ENCODE measurements at places on chromosomes 7 and 10. TPM values are rescaled to one million over a fixed set of nuclear protein-coding genes. Genes with fewer than 3 reads are reported as not detected.

CPXM2 gene
- total RNA-seq: not detected

LYZL2 gene
- not detected for total RNA-seq

HEPACAM2 gene
- not detected for total RNA-seq

DNA sequence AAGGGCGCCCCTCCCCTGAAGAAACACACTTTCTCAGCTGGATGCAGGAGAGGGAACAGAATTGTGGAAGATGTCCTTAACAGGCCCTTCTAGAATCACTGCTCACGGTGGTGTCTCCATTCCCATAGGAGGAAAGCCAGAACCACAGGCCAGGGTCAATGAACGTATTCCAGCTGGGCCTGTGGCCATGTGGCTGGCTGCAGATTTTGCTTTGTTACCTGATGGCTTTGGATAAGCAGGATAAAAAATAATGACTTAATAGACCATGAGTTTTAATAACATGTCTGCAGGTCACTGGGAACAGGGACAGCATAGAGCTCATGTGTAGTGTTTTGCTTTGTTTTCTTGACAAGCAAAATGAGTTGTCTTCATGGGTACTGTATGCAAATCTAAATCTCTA is 210.3 kb downstream of the TRIL start:
- no peak for DNase-seq

DNA sequence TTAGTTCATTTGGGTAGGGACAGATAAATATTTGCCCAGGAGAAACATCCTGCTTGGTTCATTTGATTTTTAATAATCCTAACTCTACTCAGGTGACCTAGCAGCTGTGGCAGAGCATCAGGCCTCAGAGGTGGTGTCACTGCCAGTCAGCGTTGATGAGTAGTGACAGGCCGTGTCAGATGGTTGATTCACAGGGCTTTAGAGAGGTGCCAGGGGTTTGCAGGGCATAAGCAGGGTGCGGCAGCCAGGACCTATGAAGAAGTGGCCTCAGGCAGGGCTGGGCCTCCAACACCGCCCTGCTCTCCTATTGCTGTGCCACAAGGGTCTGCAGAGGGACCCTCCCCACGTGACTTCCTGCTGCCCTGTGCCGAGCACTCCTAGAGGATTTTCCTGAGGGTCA is 128.1 kb downstream of the HECW1 start:
- DNase-seq: no peak

- peak; percentile 4 for DNase-seq
These were observed 169.5 kb upstream of the LYZL1 start for GRCh38 chr10:29119374-29119773.

DNA sequence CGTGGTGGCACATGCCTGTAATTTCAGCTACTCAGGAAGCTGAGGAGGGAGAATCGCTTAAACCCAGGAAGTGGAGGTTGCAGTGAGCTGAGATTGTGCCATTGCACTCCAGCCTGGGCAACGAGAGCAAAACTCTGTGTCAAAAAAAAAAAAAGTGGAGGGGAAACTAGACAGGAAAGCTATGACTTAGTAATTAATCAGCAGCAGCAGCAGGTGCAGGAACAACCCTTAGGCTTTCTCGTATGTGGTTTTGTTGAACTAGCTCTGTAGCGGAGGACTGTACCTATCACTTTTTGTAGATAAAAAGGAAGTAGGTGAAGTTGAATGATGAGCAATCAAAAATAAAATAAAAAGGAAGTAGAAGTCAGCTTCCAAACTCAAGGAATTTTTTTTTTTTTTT is 76.9 kb upstream of the KMT2C start:
- no peak for DNase-seq
